ENCODE measurements at places on chromosomes 11 and 22. TPM values are rescaled to one million over a fixed set of nuclear protein-coding genes. Genes with fewer than 3 reads are reported as not detected.

DNAJC24 gene
- 6.0 TPM for total RNA-seq

SLC5A12 gene
- total RNA-seq, result not detected

FXYD2 gene
- total RNA-seq, result not detected

LDLRAD3 gene
- 38.0 TPM for total RNA-seq

ARHGAP32 gene
- total RNA-seq, result 10.4 TPM

OR8G5 gene
- total RNA-seq, result not detected

PRG3 gene
- total RNA-seq, result not detected

SCGB2A2 gene
- total RNA-seq, result not detected

RAG1 gene
- total RNA-seq, result 0.12 TPM

DCHS1 gene
- 2.3 TPM for total RNA-seq

PTGDR2 gene
- 0.77 TPM for total RNA-seq

CHRM1 gene
- not detected for total RNA-seq

ART1 gene
- not detected for total RNA-seq

KRTAP5-5 gene
- total RNA-seq, result not detected

OR4C5 gene
- total RNA-seq, result not detected

PGA4 gene
- not detected for total RNA-seq

Measured in pericardium fibroblast (primary cell).